Fibroblast of skin of left biceps (primary cell): ENCODE measurements at places on chromosomes 2 and 18.

DNA sequence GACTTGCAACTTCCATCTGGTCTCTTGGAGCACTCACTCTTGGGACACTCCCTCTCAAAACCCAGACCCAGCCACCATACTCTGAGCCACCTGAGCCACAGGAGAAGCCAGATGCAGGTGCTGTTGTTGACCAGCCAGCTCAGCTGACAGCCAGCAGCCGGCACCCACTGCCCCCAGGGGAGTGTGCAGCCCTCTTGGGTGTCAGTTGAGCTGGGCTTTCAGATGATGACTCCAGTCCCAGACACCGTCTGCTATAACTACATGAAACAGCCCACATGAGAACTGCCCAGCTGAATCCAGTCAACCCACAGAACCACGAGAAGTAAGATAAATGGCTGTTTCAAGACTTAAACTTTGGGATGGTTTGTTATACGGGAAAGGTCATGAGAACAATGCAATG is 10.7 kb upstream of the IGFBP2 start:
- DNase-seq = no peak

- DNase-seq = no peak
Measured at GRCh38 chr2:121245913-121246312, 39.1 kb downstream of the TFCP2L1 start.

- DNase-seq = no peak
Measured at GRCh38 chr2:168587307-168587706, 131.2 kb downstream of the CERS6 start.

DNA sequence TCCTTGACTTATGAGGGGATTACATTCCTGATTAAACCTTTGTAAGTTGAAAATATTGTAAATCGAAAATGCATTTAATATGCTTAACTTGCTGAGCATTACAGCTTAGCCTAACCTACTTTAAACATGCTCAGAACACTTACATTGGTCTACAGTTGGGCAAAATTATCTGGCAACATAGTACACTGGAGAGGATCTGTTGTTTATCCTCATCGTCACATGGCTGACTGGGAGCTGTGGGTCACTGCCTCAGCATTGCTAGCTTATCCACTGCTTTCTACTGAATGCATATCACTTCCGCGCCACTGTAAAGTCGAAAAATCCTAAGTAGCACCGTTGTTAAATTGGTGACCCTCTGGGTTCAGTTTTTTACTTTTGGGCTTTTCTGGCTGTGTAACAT is 13.7 kb downstream of the PMS1 start:
- no peak for DNase-seq

DNA sequence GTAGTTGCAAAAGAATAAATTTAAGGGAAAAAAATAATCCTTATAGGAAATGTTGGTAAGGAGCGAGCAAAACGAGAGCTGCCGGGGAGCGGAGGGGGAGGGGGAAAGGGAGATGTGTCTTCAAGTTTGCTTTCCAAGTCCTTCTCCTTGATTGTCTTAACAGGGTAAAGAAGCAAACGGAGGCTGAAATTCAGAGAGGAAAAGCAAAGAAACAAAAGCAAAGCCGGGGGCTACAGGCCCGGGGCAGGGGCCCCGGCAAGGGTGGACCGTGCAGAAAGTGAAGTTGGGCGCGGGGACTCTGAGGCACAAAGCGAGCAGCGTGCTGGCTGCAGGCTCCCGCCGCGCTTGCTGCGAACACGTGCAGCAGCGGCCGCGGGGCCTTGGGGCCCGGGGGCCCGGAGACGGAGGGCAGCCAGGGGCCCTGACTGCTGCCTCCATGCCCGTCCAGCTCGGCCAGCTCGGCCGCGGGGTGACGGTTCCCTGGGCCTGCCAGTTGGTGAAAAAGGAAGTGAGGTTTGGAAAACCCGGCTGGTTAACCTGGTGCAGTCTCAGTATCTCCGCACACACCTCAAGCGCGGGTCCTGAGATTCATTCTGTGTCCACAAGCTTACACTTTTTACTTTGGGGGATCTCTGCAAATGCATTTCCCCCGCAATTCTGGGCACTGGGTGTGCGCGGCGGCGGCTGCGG is 4.1 kb downstream of the BCL11A start:
- DNase-seq = no peak

DNA sequence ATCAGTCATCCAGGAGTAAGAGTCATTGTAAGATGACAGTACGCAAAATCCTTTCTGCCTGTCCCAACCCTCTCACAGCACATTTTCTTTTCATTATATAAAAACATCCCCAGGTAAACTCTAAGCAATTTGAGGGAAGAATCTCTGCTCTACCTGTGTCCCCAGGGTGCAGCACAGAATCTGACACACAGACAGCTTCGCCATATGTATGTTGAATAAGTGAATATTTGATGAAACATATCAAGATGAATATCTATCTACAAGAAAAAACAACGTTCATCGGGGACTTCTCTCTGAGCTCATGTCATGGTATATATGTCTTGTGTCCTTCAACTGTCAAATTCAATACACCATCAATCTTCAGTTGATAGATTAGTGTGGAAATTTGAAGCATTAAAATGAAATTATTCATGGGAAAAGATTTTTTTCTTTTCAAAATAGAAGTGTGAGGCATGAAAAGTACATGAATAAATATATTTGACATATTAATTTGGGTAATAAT is 94.5 kb upstream of the KYNU start:
- DNase-seq = no peak

DNA sequence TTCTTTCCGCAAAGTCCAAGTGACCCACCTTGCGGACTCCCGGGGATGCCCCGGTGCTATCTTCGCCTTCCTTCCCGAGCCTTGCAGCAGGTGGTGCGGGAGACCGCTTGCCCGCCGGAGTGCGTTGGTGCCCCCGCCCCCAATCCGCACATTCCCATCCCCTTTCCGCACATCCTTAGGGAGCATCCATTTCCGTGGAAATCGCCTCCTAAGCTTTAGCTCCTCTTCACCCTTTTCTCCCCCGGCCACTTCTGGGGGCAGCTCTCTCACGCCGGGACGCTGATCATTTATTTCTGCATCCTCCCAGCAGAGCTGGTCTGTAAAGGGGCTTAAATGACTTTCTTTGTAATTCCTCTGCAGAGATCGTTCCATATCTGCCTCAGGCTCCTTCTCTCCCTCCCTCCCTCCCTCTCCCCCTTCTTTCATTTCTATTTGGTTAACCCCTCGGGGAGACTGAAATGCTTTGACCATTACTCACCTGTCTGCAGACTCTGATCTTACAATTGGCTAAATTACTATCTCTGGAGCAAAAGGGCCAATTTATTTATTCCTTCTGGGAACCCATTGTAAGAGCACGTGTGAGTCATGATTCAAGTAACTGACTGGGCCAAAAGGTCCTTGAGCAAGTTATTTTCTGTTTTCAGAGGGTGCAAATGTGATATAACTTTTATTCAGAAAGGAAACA is 1.3 kb upstream of the LYPD1 start:
- DNase-seq = peak; percentile 73

- peak; percentile 58 for DNase-seq
Measured at GRCh38 chr2:37886745-37887144, 38.3 kb upstream of the RMDN2 start.
